ENCODE measurements at places on chromosomes 13 and 19.
A peak's percentile ranks its signal among the peaks of the same experiment; 100 is the strongest.

DNA sequence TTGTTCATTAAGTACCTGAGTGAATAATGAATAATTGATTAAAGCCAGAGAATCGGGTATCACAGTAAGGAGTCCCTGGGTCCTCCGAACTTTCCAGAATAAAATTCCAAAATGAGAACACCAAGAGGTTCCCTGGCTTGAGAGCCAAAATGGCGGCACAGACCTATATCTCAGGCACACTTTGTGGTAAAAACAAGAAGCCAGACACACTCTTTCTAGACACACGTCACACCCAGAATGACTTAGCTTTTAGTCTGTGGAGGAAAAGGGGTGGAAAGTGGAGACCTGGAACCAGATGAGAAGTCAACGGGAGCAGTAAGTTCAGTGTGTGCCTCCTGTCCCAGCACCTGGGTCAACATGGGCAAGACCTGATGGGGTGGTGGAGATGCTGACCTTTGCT is 8.4 kb downstream of the ARL11 start:
- DNase-seq, result no peak

- no peak for DNase-seq
Measured at GRCh38 chr19:57263244-57263741, 17.0 kb upstream of the ZNF460 start.

GRCh38 chr19:41940731-41941409 is 12.6 kb upstream of the ERFL start:
- no peak for DNase-seq

DNA sequence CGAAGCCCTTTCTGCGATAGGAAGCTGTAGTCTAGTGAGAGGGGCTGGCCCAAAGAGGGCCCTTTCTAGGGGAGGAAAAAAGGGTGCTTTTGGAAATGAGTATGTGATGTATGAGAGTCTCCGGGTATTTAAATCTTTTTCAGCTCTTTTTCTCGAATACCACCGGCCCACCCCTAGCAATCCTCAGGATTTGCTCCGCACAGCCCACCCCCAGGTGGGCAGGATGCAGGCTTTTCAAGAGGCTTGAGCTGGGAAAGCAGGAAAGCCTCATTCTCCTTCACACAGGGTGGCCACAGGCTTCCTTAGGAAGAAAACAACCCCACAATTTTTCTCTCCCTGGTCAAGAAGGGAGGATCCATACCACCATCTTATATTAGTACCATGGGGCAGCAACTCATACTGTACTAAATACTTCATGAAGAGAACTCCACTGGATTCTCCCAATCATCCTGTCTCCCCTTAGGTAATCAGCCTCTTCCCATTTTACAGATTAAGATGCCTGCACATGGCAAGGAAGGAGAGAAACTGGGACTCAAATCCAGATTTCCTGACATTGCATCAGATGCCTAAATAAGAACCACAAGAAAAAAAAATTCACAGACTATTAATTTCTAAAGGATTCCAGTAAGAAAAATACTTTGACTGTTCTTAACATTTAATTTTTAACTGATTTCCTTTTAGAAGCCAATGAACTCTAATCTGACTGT is 84.4 kb downstream of the STK24 start:
- no peak for DNase-seq

GRCh38 chr13:21053231-21053630 is 8.2 kb downstream of the LATS2 start:
- no peak for DNase-seq

- no peak for DNase-seq
Measured at GRCh38 chr19:43739439-43740235, 15.1 kb downstream of the SMG9 start.

GRCh38 chr13:104715111-104715510 is 1648.9 kb upstream of the SLC10A2 start:
- no peak for DNase-seq

GRCh38 chr13:104181526-104182231 is 1115.5 kb upstream of the SLC10A2 start:
- no peak for DNase-seq

GRCh38 chr13:47252627-47253026 is 355.8 kb upstream of the HTR2A start:
- DNase-seq, result no peak

GRCh38 chr13:32624441-32624840 is 38.2 kb downstream of the PDS5B start:
- no peak for DNase-seq

DNA sequence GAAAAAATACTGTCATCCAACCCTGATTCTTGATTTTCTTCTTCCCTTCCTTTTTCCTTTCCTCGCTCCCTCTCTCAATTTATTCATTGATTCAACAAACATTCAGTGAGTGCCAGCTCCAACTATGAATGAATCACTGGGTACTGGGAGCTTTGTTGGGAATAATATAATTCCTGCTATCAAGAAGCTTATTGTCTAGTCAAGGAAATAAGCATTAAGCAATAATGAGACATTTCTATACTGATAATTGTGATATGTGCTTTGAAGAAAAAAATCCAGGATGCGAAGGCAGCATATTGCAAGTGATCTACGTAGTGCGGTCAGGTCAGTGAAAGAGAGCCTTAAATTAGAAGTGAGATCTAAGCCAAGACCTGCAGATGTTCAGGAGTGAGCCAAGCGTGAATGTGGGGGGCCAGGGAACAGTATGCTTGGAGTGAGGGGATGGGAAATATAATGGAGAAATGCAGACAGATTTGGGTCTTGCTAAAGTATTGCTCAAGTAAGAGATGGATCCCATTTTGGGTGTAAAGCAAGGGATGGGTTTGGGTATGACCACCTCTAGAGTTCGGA is 253.5 kb downstream of the LHFPL6 start:
- DNase-seq, result no peak

GRCh38 chr19:57099199-57099661 is 20.6 kb upstream of the USP29 start:
- DNase-seq, result no peak

DNA sequence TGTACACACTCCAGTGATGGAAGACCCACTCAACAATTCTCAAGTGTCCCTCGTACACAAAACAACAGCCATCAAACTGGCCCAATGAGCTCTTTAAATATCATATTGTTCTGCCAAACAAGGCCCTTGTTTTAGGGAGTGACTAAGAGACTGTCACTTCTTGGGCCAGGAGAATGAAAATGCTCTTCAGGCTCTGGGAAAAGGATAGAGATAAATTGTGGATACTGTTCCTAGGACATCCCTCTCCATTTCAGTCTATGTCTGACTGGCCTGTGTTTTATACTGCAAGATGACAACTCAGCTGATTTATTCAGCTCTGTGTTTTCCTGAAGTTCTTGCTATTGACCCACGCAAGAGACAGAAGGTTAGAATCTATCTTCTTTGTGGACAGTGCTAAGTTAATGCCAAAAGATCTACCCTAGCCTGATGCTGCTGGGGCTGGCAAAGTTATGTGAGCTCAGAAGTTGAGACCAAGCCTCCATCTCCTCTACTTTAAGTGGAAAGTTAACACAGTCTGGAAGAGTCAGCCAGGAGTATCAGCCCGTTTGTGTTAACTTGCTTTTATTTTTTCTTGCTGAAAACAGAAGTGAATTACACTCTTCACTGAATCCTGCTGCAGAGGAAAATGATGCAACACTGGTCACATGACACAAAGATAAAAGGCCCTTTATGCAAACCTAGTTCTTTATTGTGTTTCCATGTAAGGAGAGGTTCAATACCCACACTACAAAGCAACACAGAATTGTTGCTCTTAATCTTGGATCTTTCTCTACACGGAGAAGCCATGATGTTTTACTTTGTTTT is 14.6 kb downstream of the FRY start:
- DNase-seq, result no peak

GRCh38 chr13:28753208-28753892 is 34.6 kb upstream of the SLC46A3 start:
- no peak for DNase-seq

DNA sequence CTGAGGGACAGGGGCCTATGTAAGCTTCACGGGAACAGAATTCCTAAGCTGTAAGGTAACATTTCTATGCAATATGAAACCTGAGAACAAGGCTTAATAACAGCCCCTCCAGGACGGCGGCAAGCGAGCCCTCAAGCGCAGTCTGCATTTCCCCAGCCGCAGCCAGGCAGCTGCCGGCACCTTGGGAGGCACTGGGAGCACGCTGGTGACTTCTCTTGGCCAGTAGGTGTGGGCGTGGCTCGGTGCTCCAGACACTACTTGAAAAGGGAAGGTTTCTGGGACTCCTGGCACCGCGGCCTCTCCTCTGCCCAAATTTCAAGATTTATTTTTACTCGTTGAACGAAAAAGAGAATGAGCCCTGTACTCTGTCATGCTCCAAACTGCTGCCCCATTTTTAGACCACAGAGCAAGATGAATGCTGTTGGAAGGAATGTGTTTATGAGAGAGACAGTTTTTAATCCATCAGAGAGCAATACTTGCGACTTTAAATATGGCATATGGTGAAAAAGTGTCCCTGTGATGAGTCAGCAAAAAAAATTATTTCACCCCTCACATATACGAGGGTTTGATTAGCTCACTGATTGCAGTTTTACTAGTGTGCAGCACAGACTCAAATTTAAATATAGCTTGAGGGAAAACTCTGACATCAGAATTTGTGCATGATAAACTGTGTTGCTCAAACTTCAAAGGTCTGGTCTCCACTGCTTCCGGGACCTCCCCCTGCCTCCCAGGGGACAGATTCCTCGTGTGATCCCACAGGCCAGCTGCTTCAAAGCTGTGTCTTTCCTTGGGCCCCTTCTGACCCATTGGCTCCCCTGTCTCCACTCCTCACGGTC is 81.2 kb downstream of the COL4A2 start:
- DNase-seq, result no peak

- DNase-seq, result no peak
Measured at GRCh38 chr13:41407380-41407779, 50.0 kb upstream of the RGCC start.

DNA sequence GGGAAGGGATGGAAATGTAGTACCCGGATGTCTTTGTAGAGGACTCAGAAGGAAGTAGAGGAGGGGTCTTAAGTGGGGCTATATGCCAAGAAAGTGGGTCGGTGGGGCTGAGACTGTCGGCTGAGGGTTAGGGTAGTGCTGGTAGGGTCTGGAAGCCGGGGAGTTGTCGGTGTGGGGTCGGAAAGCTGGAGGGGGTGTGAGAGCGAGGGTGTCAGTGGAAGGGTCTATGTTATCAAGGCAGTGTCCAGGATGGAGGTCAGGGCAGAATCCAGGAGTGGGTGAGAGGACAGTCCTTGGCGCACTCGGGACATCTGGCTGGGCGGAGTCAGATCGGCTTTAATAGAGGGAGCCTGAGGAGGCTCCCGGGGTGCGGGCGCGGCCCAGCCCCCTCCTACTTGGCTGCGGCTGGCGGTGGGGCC is 1.7 kb downstream of the HSPB6 start:
- DNase-seq, result peak; percentile 95

DNA sequence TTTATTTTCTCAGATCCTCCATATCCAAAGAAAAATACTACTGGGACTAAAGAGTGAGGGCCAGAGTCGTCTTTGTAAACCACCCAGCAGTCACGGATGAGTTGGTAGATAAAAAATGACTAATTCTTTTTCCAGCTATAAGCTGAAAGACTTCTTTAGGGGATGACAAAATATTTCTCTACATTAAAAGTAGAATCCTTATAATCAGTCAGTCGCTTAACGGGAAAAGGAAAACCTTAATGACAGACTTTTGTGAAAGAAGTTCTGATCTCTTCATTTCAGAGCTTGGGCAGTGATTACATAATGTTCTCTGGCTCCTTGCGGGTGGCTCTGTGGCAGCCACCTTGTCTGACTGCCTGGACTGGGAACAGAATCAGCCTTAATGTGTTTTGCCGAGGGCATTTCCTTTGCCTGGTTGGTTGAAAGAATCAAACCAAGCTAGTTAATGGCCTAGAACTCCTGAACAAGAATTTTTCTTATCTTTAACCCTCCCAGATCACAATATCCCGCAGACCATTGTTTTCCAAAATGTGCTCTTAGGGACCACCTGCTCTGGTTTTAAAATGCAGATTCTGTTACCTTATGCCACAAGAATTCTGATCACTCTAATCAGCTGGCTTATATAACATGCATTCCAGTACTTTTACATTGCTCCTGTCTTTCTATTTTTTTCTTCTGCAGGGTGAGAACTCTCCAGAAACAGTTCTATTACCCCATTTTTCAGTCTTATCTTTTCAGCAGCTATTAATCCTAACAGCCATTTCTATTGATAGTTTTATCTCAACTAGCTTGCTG is 2.5 kb downstream of the ITM2B start:
- no peak for DNase-seq

Measured in vagina (tissue), 2 donors.